Stimulated activated CD8-positive, alpha-beta memory T cell treated with anti-CD3 and anti-CD28 coated beads, Interleukin-2, amount 100 ng/mL, for 1 hour (primary cell): ENCODE measurements at places on chromosomes 1 and 21.

DNA sequence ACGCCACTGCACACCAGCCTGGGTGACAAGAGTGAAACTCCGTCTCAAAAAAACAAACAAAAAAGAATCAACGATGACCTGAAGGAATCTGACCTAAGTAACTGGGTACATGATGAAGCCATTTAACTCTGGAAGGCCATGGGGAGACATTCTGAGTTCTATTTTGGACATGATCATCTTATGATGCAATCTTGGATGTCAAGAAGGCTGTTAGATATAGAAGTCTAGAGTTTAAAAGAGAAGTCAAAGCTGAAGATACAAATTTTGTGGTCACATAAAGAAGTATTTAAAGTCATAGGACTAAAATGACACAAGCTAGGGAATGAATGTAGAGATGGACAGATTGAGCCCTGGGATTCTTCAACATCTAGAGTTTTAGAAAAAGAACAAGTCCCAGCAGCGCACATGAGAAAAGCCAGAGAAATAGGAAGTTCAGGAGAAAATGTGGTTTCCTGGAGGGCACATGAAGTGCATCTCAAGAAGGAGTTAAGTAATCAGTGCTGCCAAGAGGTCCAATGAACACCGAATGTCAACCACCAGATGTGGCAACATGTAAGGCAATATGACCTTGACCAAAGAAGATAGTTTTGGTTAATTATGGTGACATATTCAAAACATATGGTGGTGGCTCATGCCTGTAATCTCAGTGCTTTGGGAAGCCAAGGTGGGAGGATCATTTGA lies 26.8 kb downstream of the ELK4 start:
- DNase-seq: no peak

GRCh38 chr1:53637511-53638359 lies 101.2 kb downstream of the GLIS1 start:
- DNase-seq: no peak

DNA sequence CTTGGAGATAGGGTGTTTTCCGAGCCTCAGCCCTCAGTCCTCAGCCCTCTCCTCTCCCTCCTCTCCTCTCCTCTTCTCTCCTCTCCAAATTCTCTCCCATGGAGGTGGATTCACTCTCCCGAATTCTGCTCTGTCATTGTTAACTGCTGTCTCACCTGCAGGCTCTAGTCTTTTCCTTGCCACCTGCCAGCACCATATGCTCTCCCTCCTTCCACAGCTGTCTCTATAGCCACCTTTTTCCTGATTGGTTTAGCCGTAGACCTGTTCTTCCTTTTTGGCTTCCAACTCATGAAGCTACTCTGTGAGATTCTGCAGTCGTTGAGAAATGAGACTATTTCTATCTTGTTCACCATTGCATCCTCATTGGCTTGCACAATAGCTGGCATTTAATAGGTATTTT lies 19.7 kb downstream of the COG2 start:
- DNase-seq: no peak

DNA sequence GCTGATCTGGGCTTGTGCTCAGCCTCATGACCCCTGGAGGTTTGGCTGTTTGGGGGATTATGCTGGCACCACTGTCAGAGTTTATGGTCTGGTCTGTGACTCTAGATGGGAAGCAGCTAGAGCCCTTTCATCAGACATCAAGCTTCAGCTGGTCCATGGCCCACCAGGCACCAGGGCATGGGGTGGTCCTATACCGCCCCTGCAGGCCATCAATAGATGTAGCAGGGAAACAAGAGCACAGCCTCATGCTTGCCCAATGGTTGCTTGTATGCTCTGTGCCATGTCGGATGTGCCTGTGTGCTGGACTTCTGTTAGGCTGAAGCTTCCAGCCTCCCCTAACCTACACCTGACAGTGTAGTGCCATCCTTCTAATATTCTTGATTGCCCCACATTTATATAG lies 71.1 kb upstream of the CD34 start:
- no peak for DNase-seq

GRCh38 chr1:84570436-84571149 lies 3.6 kb downstream of the CTBS start:
- no peak for DNase-seq

DNA sequence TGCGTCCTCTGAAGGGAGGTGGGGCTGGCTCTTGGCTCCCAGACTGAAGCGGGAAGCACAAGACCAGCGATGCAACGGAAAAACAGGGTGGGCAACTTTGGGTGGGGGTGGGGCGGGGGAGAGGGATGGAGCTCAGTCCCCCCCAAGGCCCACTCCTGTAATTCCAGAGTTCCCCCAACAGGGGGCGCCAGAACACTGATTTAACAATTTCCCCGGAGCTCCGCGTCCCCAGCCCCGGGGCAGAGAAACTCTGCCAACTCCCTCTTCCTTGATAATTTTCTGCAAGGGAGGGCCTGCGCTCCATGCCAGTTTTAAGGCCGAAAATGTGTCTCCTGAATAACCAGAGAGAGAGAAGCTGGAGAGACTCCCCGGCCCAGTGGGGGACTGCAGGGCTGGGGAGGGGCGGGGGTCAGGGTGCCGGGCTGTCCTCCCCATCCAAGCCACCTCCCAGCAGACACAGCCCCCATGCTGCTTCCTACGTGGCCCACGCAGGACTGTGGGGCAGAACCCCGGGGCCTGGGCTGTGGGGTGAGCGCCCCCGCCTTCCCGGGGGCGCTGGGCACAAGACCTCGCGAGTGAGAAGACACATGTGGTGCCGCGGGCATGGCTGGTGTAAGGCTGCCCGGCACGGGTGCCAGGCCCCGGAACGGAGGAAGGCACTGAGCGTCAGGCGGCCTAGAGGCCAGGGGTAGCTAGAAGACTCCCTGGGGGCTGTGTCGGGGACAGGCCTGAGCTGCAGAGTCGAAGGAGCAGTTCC lies 51.4 kb downstream of the KIF21B start:
- peak; percentile 35 for DNase-seq

- DNase-seq: no peak
Observed at GRCh38 chr1:115900856-115901255, 59.9 kb upstream of the NHLH2 start.

DNA sequence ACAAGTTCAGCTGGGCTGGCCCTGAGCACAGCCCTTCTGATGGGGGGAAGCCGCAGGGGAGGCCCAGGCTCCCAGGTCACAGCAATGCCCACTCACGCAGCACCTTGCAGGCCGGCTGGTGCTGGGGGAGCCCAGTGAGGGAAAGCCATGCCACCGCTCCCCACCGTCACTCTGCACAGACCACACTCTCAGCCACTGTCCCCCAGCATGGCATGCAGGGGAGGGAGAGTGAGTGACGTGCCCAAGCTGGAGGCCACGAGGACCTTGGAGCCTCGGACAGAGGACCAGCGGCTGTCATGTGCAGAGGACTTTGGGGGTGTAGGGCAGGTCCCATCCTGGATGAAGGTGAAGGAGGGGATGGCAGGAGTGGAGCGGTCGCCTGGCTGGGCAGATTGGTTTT lies 25.1 kb downstream of the SLC45A1 start:
- DNase-seq: no peak

GRCh38 chr1:63943393-63943792 lies 169.6 kb downstream of the ROR1 start:
- DNase-seq: no peak

GRCh38 chr1:156423422-156424352 lies 54.7 kb downstream of the RHBG start:
- DNase-seq: no peak

- DNase-seq: no peak
Observed at GRCh38 chr1:217105437-217105836, 382.2 kb upstream of the ESRRG start.

DNA sequence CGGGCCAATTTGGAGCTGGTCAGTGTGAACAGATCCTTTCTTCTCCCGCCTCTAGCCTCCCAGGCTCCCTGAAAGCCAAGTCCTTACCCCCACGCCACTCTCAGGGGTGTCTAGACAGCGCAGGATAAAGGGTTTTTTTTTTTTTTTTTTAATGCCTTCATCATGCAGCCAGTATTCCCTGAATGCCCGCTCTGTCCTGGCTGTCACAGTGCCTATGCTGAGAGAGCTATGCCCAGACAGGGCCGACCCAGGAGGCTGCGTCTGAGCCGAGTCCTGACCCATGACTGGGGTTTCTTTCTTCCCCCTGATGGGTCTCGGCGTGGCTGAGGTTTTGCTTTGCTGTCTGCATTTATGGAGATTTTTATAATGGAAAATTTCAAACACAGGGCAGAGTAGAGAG lies 18.3 kb downstream of the SPSB1 start:
- DNase-seq: no peak

DNA sequence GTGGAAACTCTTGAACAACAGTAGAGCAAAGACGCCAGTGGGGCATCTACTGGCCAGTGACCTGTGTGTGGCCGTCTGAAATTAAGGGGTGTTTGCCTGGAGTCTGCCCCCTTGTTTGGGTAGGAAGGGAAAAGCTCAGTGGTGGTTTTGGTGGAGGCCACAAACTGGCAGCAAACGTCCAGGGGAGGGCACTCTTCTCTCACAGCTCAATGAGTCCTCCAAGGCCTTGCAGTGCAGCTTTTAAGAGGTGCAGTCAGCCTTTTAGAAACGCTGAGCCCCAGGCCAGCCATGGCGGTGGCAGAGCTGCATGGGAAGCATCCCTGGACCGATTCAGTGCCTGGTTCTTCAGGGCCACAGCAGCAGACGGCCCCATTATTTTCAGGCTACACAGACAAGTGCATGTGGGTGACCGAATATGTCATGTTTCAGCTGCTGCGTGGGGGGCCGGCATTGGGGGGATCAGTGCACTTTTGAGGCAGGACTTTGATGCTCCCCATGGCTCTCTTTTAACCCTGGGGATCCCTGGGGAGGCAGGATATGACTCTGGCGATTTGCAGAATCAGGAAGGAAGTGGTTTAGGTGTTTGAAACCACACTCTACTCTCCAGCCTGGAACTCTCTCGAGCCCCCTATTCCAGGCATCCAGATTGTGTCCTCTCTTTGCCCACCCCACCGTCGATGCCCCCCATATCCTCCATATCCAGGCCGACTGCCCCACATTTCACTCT lies 414.0 kb downstream of the PRDM2 start:
- no peak for DNase-seq

GRCh38 chr1:7988576-7988975 lies 27.1 kb downstream of the PARK7 start:
- no peak for DNase-seq

DNA sequence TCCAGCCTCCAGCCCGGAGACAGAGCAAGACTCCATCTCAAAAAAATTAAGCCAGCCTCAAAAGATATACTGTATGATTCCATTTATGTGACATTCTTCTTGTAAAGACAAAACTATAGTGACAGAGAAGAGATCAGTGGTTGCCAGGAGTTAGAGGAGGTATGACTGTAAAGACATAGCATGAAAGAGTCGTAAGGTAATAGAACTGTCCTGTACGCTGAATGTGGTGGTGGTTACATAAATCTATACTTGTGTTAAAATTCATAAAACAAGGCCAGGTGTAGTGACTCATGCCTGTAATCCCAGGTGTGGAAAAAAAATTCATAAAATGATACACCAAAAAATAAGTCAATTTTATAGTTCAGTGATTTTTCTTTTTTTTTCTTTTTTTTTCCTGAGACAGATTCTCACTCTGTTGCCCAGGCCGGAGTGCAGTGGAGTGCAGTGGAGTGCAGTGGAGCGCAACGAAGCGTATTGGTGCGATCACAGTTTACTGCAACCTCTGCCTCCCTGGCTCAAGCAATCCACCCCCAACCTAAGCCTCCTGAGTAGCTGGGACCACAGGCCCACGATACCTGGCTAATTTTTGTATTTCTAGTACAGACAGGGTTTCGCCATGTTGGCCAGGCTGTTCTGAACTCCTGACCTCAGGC lies 84.9 kb upstream of the CXADR start:
- DNase-seq: no peak

DNA sequence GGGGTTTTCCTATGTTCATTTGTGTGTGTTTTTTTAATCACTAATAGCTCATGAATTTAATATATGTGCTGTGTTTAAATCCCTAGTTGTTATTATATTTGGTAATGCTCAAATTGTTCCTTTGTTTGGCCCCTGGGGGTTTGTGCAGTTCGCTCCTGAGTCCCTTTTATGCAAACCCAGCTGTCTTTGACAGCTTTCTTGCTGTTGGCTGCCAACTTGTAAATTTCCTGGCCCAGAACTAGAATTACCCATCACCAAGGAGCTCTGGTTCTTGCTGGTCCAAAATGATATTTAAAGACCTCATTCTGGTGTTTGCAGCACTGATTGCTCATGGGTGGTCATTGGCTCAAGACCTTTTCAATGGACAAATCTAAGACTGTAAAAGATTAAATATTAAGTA lies 39.6 kb upstream of the PGBD5 start:
- no peak for DNase-seq
